Myocyte (in vitro differentiated cells): ENCODE measurements at places on chromosomes 12 and 14. TPM values are rescaled to one million over a fixed set of nuclear protein-coding genes. Genes with fewer than 3 reads are reported as not detected.

- peak; percentile 21 for DNase-seq
Measured at GRCh38 chr12:42704340-42704739, 114.8 kb upstream of the PRICKLE1 start.

DNA sequence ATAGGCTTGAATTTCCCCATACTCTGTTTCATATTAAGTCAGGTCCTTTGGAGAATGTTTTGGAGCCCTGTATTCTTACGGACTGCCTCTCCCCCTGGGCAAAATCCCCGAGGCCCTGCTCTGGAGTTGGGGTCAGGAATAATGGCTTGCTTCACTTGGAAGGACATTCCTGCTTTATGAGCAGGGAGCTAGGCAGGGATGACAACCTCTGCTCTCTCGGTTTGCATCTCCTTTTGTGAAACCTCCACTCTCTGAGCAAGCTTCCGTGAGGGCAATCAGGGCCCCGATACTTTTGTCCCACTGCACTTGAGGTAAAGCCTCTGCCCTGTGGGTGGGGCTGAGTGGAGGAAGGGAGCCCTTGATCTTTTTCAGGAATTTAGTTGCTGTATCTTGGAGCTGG lies 19.3 kb downstream of the OS9 start:
- DNase-seq, result no peak

GRCh38 chr12:5485454-5485853 lies 53.5 kb downstream of the NTF3 start:
- DNase-seq, result no peak

GRCh38 chr14:95495538-95496025 lies 20.9 kb downstream of the SYNE3 start:
- DNase-seq, result peak; percentile 22

- DNase-seq, result no peak
Measured at GRCh38 chr12:104488374-104488773, 31.6 kb downstream of the CHST11 start.

GRCh38 chr12:103880299-103881142 lies 39.5 kb upstream of the NT5DC3 start:
- no peak for DNase-seq

DNA sequence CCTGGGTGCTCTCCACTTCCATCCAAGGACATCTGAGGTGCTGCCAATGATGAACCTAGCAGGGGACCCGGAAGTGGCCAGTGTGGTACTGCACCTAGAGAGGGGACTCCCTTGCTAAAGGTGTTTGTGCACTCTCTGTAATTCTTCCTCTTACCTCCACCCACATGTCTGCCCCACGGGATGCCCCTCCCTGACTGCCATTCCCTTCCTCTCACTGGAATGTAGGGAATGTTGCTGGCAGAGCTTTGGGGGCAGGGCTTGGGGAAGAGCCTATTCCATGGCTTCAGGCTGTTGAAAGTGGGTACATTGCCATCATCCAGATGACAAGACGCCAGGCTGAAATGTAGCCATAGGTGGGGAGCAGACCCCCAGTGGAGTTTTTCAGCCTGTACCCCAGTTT lies 153.2 kb downstream of the SMOC1 start:
- DNase-seq, result no peak

DNA sequence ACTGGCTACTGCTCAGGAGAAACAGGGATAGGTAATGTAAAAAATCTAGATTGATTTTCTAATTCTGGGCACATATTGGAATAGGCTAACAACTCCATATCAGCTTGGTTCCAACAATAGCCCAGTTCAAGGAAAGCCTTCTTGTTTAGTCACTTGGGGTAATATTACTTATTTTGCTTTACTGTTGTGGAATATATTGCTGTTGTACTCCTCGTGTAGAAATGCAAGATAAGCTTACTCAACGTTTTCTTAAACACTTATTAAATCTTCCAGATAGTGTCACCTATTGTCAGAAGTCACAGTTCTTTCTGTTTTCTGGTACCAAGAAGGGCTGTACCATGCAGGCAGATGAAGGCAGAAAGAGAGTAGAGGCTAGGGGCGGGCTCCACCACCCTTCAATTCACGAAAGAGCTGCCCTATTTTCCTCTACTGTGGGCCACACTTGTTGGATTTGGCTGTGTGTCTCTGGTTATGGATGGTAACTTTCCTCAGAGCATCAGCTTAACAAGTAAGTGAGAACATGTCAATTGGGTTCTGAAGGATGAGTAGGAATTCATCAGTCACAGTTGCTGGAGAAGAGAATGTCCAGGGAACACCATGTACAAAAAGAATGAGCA lies 38.0 kb downstream of the CLMN start:
- DNase-seq, result no peak

DNA sequence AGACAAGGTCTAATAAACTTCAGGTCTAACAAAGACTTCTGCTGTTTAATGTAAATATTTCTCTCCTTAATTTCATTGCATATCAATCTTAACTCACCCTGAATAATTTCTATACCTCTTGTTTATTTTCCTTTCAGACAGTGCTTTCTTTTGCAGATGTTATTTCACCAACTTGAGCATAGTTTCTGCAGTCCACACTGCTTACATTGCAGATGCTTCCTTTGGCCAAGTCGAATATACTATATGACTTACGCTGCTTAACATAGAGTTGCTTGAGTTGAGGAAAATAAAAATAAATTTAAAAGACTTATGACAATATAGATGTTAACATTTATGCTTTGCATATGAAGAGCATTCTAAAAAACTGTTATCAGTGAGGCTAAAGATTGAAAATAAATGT lies 217.7 kb downstream of the PTPRO start:
- no peak for DNase-seq

- no peak for DNase-seq
Measured at GRCh38 chr14:59463787-59464485, 1.2 kb downstream of the GPR135 start.

DNA sequence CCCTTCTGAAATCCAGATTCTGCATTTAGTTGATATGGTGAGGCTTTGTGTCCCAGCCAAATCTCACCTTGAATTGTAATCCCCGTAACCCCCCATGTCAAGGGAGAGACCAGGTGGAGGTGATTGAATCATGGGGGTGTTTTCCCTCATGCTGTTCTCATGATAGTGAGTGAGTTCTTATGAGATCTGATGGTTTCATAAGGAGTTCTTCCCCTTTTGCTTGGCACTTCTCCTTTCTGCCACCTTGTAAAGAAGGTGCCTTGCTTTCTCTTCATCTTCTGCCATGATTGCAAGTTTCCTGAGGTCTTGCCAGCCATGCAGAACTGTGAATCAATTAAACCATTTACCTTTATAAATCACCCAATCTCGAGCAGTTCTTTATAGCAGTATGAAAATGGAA lies 23.1 kb upstream of the C12orf42 start:
- no peak for DNase-seq

- DNase-seq, result no peak
Measured at GRCh38 chr12:13203034-13203922, 6.8 kb downstream of the EMP1 start.

- peak; percentile 94 for DNase-seq
Measured at GRCh38 chr12:46523863-46524770, 151.5 kb upstream of the SLC38A2 start.

GRCh38 chr12:67881565-67881964 lies 107.7 kb upstream of the IFNG-AS1 start:
- no peak for DNase-seq

- DNase-seq, result no peak
Measured at GRCh38 chr14:56194042-56194441, 75.8 kb downstream of the PELI2 start.

DNA sequence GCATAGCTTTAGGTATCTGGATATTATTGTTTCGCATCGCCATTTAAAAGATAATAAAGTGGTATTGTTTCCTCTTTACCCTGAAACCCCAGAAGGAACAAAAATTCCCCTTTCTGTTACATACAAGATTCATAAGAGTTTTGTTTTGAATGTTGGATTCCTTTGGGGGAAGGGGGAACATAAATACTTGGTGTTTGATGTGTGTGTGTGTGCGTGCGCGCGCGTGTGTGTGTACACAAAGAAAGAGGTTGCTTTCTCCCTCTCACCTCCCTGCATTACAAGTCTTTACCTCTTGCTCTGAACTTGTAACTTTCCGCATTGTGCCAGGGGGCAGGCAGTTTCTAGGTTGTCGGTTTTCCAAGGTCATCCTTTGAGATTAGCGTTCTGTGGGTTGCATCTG lies 76.4 kb downstream of the GPATCH2L start:
- no peak for DNase-seq

Gene KRT79
- total RNA-seq, result not detected in 2 replicates

Gene ARF6
- total RNA-seq, result 43.4 and 50.9 TPM in 2 replicates

Gene TAS2R42
- total RNA-seq, result not detected in 2 replicates

Gene TMED10
- total RNA-seq, result 309 and 398 TPM in 2 replicates

Gene DIO3
- total RNA-seq, result not detected in 2 replicates

Gene OR4E2
- total RNA-seq, result not detected in 2 replicates

Gene SMIM10L1
- total RNA-seq, result 9.1 and 10.4 TPM in 2 replicates

Gene MIS18BP1
- 10.1 and 13.5 TPM in 2 replicates for total RNA-seq
